ENCODE measurements at places on chromosomes 2 and 18.

DNA sequence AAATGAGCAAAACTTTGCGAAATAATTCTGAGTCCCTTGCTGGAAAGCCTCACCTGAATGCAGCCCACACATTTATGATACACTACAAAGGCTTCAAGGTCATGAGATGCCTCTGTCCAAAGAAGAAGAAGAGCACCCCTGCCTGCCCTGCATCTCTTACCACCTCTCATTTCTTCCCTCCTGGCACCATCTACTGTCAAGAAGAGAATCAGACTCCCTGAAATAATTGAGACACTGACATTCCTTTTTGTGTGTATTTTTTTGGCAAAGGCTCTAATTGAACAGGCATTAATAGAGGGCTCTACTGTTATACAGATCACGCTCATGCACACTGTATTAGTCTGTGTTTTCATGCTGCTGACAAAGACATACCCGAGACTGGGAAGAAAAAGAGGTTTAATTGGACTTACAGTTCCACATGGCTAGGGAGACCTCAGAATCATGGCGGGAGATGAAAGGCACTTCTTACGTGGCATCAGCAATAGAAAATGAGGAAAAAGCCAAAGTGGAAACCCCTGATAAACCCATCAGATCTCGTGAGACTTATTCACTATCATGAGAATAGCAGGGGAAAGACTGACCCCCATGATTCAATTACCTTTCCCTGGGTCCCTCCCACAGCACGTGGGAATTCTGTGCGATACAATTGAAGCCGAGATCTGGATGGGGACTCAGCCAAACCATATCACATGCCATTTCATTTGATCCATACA is 176.3 kb downstream of the ALPK2 start:
- DNase-seq, result no peak

- DNase-seq, result no peak
Observed at GRCh38 chr2:7609556-7609955, 692.3 kb downstream of the RNF144A start.

DNA sequence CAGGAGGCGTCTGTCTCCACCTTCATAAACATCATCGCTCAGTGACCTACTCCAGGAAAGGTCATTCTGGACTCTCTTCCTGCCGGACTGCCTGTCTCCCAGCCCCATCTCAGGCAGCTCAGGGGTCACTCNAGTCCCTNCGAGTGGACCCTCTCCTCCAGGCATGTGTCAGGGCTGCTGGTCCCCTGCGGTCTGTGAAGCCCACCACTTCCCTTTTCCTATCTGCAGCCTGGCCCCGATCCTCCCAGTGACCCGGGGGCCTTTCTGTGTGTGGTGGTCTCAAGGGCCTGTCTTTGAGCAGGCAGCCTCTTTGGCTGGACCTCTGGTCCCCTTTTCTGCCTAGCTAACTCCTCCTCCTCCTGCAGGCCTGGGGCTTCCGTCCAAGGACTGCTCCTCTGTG is 5.9 kb upstream of the PARD6G start:
- DNase-seq, result no peak

DNA sequence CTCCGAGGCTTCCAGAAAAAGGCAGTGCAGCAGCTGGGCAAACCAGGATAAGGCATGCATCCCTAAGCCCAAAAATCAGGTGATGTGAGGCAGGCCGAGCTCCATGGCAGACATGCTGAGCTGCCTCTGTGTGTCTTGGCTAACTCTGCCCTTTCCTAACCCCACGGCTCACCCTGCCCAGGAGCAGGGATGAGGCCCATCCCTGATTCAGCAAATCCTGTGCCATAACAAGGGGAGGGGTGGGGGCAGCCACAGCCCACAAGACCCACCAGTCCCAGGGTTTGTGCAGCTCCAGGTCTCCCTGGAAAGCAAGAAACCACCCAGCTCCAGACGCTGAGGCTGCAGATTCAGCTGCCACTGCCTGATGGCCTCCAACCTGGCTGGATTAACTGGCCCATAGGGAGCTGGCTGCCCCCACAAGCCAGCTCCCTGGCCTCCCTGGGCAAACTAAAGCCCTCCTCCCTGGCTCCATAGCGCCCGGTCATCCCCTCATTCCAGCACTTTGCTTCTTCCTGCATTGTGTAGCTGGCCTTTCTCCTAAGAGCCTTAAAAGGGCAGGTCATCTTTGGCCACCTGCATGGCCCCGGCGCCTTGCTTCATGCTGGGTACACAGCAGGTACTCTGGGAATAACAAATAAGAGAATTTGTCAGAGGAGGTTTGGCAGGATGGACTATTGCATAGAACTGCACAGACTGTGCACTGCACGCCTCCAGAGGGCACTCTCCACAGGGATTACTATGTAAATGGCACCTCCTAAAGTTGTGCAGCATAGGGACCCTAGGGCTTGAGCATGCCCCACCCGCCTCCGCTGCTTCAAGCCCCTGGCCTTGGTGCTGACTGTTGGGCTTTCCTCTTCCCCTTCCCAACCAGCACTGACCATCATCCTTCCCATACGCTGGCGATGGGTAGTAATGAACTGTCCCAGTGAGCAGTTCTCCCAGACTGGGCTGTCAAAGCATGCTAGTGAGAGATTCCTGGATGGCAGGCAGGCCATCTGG is 10.7 kb downstream of the STEAP3 start:
- DNase-seq, result no peak

DNA sequence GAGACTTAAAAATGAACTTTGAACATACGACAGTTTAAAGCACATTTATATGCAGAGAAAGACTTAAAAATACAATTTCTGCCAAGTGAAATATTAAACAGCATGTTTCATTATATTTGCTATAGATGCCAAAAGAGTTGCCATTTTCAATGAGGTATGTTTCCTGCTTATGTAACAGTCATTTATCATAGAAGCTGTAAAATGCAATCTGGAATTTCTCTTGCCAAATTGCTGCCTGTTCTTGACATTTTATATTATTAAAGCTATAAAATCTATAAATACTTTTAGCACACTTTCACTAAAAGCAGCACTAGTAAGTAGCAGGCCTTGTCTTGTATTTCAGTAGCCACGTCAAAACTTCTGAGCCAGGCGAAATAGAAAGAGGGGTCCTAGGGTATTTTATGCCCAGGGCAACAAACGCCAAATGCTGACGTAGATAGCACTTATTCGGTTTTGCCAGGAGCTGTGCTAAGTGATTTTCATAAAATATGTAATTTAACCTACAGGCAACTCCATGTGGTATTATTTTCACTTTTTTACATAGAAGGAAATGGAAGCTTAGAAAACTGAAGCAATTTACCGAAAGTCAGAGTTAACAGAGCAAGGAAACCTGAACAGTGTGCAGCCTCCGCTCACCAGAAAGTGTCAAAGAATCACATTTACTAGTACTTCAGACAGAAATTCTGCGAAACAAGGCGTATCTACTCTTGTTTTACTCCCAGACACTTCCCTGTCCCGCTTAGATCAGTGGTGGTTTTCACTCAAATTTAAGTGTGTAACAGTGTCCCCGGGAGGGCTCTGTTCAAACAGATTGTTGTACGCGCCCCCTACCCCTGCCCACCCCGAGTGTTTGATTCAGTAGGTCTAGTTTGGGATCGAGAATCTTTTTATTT is 1.2 kb upstream of the CYP20A1 start:
- no peak for DNase-seq
